Fibroblast of upper back skin (primary cell): ENCODE measurements at places on chromosomes 4 and X.
A peak's percentile ranks its signal among the peaks of the same experiment; 100 is the strongest.

GRCh38 chr4:22416403-22416802 lies 99.5 kb downstream of the ADGRA3 start:
- peak; percentile 38 for DNase-seq

DNA sequence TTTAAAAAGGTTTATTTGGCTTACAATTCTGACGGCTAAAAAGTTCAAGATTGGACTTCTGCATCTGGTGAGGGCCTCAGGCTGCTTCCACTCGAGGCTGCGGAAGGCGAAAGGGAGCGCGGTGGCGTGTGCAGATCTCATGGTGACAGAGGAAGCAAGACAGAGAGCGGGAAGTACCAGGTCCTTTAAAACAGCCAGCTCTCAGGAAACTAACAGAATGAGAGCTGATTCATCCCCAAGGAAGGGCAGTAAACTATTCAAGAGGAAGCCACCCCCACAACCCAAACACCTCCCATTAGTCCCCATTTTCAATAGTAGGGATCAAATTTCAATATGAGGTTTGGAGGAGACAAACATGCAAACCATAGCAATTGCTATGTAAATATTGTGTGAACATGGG lies 2144.2 kb upstream of the AGA start:
- peak; percentile 14 for DNase-seq

DNA sequence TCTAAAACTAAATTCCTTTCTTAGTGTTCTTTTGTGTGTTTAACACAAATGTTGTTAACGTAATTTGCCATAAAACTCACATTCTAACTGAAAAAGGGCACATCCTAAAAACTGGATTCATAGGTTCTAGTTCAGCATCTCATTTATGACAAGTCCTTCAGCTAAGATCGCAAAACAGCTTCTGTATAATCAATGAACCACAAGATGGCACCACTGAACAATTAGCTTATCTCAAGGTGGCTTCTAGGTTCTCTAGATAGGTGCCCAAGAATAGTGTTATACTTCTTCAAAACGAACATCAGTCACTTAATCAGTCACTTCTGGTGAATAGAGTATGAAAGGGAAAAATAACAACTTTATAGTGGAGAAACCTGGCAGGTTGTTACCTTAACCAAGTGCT lies 54.3 kb downstream of the NRK start:
- DNase-seq, result no peak

GRCh38 chr4:183183906-183184535 lies 85.0 kb downstream of the WWC2 start:
- DNase-seq, result no peak

DNA sequence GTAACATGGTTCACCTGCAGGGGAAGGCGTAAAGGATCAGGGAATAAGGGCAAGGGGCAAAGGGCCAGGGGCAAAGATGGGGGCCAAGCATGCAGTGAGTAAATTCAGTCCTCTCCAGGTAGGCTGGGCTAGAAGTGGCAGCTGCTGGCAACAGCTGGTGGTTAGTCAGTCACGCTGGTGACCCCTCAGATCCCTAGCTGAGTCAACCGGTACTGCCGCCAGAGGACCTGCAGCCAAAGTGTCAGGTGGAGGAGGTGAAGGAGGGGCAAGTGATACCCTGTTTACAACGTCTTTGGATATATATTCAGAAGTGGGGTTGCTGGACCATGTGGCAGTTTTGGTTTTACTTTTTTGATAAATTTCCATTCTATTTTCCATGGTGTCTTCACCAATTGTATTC lies 24.6 kb upstream of the NAP1L2 start:
- DNase-seq, result no peak

GRCh38 chr4:52299120-52299519 lies 248.0 kb downstream of the SPATA18 start:
- no peak for DNase-seq

DNA sequence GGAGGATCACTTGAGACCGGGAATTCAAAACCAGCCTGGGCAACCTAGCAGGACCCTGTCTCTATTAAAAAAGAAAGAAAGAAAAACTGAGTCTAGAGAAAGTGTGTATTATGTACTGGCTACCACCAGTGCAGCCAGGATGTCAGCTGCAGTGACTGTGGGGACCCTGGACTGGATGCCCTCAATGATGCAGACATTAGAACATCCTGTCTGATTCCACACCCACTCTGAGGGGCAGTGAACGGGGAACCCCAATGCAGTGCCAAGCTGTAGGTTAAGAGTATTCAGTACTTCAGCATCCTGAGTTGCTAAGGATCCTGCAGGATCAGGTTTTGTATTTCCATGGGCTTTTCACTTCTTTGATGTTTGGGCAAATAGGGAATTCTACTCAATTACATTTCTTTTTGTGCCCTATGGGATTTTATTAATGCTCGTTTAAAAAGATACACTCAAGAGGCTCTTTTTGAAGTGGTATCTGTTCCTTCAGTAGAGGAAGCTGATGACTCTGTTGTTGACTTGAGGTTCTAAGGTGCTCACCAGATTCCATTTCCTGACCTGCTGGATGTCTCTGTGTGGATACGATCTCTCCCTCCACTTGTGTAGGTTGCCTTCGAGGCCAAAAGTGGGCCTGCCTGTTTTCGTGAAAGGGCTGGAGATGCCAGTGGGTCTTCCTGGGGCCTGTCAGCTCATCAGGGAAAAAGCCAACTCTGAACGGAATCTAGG lies 85.9 kb upstream of the CLCN4 start:
- DNase-seq, result no peak

DNA sequence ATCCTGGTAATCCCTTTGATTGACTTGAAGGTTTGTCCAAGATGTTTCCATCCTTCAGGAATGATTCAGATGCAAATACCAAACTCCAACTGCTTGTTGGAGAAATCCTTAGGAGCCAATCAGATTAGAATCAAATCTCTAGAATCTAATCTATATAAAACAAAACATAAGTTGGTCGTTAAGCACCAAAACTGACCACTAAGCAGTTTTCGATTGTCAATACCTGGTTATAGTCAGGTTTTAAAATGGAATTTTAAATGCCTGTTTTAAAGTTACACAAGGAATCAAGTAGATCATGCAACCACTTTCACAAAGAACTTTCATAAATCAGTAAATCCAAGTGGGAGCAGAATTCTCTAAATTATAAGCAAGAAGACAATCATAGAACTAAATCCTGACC lies 236.1 kb downstream of the PARM1 start:
- DNase-seq, result no peak

DNA sequence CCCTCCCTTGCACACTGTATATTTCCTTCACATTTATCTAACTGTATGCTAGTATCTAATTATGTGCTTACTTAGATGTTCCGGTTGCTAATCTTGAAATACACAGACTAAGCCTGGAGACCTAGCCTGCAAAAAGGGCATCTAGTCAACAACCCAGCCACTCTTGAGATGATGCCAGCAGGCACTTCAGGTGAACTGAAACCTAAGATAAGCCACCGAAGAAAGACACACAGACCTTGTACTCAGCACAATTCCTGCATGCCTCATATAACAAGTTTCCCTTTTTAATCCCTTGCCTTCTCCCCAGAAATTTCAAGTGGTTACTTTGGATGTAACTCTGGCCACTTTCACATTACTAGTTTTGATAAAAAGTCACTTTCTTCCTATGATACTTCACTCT lies 2506.6 kb downstream of the ARAP2 start:
- DNase-seq, result no peak

DNA sequence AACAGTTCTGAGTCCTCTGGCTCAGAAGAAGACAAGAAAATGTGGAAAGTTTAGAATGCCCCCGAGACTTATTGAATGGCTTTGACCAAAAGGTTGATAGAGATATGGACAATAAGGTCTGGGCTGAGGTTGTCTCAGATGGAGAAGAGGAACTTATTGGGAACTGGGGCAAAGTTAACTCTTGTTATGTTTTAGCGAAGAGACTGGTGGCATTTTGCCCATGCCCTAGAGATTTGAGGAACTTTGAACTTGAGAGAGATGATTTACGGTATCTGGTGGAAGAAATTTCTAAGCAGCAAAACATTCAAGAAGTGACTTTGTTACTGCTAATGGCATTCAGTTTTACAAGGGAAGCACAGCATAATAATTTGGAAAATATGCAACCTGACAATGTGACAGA lies 1549.3 kb upstream of the ADGRL3 start:
- no peak for DNase-seq

DNA sequence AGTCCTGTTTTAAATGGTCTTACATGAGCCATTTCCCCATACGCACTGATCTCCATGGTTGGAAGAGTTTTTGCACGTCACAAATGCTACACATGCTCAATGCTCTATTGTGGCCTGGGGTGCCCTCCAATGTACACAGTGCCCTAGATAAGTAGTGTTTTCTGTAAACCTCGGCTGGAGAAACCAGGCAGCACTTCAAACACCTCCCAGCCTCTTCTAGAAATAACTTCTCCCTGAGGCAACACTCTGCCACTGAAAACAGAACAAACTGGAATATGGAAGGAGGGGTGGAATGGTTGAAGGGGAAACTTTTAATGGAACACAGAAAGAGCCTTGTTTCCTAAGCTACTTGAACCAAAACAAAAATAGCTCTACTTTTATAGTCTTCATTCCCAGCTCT lies 123.9 kb upstream of the CBR4 start:
- DNase-seq, result no peak

- peak; percentile 36 for DNase-seq
Measured at GRCh38 chrX:9494771-9495170, 29.9 kb downstream of the TBL1X start.

DNA sequence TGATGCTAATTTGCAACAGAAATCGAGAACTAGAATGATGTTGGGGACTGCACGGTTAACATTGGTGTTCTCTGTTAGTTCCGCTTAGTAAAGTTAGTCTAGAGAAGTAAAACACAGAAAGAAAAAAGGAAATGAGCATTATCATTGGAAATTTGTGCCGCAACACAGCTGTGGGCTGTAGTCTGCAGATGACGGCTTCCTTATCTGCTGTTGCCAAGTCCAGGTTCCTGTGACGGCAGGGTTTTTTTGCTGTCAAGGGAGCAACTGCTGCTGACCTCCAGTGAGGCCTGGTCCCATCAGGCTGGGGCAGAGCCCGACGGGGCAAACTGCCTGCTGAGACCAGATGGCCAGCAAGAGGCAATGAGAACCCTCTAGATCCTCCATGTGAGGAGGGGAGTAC lies 38.9 kb upstream of the PHEX start:
- DNase-seq, result no peak

DNA sequence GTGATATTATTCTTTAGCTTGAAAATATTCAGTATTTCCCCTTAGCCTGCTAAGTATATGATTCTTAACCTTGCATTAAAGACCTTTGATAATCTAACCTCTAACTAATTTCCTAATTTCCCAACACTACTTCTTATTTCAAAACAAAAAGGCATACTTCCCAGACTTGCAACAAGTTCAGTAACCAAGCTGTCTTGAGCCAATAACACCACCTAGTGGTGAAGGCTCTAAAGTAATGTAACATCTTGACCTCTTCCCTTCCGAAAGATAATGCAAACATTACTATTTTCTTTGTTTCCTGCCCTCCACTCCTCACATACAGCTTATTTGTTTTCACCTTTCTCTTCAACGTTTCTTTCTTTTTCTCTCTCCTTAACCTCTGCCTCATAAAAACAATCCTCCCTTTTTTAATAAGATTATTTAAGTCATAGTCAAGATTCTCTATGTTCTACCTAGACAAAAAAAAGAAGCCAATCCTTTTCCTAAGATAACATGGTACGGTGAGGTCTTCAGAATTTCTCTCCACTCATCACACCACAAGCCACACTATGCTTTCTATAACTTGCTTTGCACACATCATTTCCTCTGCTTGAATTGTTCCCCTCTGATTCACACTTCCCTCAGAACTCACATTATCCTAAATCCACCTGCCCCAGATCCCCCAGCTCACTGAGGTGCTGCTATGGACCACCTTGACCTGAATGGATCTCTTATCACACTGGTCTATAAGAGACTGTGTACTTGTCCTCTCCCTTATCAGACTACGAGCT lies 3.5 kb downstream of the FAT1 start:
- DNase-seq, result no peak

GRCh38 chr4:37816719-37817118 lies 9.8 kb upstream of the PGM2 start:
- DNase-seq, result no peak

DNA sequence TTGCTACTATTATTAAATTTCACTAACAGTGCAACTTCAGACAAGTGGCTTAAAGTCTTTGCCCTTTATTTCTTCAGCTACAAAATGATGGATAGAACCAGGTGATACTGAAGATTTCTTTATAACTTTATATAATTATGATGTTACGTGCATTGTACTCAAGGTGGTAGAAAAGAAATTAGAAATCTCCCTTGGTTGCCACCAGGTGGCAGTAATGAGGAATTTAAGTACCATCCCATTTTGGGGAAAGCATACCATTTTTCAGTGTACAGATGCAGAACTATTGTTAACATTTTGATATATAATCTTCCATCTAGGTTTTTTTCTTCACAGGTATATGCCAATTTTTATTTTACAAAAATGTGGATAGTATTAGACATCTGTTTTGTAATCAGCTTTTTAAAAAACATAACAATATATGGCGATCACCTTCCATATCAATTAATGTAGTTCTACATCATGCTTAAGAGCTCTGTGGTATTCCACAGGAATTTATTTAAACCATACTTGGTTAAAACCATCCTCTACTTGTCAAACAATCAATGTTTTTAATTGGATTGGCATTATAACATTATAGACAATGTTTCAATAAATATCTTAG lies 37.7 kb upstream of the RAB33B start:
- peak; percentile 44 for DNase-seq

DNA sequence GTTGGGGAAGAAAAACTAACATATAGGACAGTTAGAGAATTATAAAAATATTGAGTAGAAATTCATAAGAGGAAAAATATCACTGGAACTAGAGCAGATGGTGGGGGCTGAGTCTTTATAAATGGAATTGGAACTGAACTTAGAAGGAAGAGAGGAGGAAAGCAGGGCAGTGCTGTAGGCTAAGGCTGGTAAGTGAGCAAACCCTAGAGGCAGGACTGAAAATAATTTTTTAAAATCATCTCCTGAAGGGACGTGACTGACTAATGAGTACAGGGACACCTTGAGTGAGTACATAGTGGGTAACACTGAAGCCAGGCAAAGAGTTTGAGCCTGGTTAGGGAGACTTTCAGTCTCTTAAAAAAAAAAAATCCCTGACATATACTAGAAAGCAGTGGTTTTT lies 63.3 kb downstream of the GALNT7 start:
- DNase-seq, result no peak

GRCh38 chr4:37561196-37561802 lies 124.9 kb downstream of the RELL1 start:
- no peak for DNase-seq

- no peak for DNase-seq
Measured at GRCh38 chr4:53809816-53810215, 218.5 kb upstream of the LNX1 start.

DNA sequence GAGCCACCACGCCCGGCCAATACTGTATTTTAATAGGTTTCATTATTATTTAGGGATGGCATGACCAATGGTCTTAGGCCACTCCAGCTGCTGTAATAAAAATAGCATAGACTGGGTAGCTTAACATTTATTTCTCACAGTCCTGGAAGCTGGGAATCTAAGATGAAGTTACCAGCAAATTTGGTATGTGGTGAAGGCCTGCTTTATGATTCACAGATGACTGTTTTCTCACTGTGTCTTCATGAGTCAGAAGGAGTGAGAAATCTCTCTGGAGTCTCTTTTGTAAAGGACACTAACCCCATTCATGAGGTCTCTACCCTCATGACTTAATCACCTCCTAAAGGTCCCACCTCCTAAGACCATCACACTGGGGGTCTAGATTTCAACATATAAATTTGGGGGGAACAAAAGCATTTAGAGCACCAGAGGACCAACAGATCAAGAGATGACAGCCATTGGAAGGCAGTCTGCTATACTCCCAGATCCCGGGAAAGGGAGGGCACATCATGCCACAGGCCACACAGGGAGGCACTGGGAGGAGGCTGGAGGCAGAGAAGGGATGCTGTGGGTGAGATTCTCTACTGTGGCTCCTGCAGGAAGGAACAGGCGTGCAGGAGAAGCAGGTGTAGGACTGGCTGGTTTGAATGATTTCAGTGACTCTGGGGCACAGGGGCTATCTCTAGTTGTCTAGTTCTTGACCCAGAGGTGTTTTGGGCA lies 335.8 kb upstream of the SFRP2 start:
- DNase-seq, result peak; percentile 86
